ENCODE measurements at places on chromosomes 6 and 20. TPM values are rescaled to one million over a fixed set of nuclear protein-coding genes. Genes with fewer than 3 reads are reported as not detected.

GRCh38 chr6:162230147-162230752 lies 497.3 kb downstream of the PRKN start:
- H3K4me1 ChIP-seq = no peaks in the 10 kb centered on the region
- H3K4me3 ChIP-seq = no peak overlapping the region
- no peaks in the 10 kb centered on the region for H3K36me3 ChIP-seq
- DNase-seq = no peak
- no peaks in the 10 kb centered on the region for H3K27me3 ChIP-seq

C4B gene
- 40.5 TPM for total RNA-seq

CST7 gene
- not detected for total RNA-seq

GRCh38 chr20:50855498-50856474 lies 60.9 kb downstream of the BCAS4 start:
- H3K4me3 ChIP-seq = no peak overlapping the region
- no peaks in the 10 kb centered on the region for H3K4me1 ChIP-seq
- DNase-seq = no peak

- H3K27ac ChIP-seq = no peak overlapping the region
- no peaks in the 10 kb centered on the region for H3K27me3 ChIP-seq
- no peak for DNase-seq
- no peak overlapping the region for H3K4me3 ChIP-seq
Observed at GRCh38 chr6:142469220-142469619, 167.4 kb downstream of the ADGRG6 start.

DNA sequence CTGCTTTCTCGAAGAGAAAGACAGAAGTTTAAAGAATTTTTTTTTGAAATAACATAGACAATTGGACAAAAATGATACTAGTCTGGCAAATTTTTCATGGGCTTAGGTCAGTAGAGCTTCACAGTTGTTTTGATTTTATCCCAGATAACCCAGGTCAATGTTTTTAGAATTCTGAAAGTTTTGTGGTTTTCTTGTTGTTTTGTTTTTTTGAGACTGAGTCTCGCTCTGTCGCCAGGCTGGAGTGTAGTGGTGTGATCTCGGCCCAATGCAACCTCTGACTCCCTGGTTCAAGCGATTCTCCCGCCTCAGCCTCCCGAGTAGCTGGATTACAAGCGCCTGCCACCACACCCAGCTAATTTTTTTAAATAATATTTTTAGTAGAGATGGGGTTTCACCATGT lies 22.8 kb downstream of the KIF13A start:
- no peak overlapping the region for H3K4me3 ChIP-seq
- no peaks in the 10 kb centered on the region for H3K36me3 ChIP-seq
- no peak for DNase-seq
- no peaks in the 10 kb centered on the region for H3K27me3 ChIP-seq
- peak overlapping the region; percentile 21 for H3K27ac ChIP-seq
- peaks cover 10% of the 10 kb centered on the region for H3K4me1 ChIP-seq

SYNDIG1 gene
- 0.32 TPM for total RNA-seq

DNA sequence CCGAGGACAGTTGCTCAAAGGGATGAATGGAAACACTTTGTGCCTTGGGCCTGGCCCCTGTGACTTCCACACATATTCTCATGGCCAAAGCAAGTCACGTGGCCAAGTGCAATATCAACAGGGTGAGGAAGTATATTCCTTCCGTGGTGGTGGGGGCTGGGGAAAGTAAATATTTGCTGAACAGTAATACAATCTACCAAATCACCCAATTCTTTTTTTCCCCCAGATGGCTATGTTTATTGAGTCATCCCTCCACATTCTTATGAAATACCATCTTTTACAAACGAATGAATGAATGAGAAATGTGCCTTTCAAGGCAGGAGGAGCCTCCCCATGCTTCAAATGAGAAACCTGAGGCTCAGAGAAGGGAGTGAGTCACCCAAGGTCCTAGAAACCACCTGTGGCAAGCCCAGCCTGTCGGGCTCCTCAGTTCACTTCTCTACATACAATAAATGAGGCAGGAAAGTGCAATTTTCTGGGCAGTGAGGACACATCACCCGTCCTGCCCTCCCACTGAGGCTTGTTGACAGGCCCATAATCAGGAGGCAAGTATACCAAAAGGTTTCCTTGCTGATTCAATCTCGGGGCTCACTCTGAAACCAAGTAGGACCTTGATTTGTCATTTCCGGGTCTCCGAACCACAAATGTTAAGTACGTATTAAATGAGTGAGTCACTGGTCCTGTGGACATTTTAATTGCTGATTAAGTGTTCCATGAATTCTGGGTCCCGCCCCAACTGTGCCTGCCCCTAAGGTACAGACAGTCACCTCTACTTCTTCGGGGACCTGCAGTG lies 25.3 kb upstream of the TOP1 start:
- peak overlapping the region; percentile 80 for H3K27ac ChIP-seq
- H3K4me1 ChIP-seq = peaks cover 47% of the 10 kb centered on the region
- no peak overlapping the region for H3K4me3 ChIP-seq
- no peaks in the 10 kb centered on the region for H3K27me3 ChIP-seq

MYMX gene
- not detected for total RNA-seq

DNA sequence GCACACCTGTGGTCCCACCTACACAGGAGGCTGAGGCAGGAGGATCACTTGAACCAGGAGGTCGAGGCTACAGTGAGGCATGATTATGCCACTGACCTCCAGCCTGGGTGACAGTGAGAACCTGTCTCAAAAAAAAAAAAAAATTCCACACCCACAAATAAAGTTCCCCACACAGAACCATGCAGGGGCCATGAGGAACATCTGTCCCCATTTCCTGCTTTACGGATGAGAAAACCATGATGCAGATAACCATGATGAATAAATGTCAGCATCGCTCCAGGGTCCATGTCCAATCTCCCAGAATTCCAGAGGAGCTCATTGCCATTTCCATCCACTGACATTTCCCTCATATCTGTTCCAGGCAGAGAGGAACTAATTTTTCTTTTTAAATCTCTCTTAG lies 16.9 kb upstream of the AGPAT4 start:
- H3K4me3 ChIP-seq = no peak overlapping the region
- H3K36me3 ChIP-seq = no peaks in the 10 kb centered on the region
- H3K4me1 ChIP-seq = no peaks in the 10 kb centered on the region
- no peak for DNase-seq
- no peak overlapping the region for H3K27ac ChIP-seq

DNA sequence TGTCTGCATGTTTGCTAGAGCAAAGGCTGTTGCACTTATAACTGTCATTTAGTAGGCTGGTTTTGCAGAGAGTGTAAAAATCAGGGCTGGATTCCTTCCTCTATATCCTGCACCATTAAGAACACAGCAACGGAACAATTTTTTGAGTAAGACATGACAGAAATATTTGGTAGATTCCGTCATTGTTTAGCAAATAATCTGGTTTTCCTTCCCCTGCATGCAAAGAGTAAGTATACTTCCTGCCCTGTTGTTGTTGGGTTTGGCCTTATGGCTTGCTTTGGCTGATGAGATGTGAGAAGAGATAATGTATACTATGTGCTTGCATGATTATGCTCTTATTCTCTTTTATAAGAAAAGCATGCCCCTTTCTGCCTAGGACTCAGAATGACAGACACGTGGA lies 23.8 kb downstream of the MANEA start:
- no peaks in the 10 kb centered on the region for H3K27me3 ChIP-seq
- no peak overlapping the region for H3K4me3 ChIP-seq
- H3K4me1 ChIP-seq = no peaks in the 10 kb centered on the region
- no peak overlapping the region for H3K27ac ChIP-seq
- no peak for DNase-seq

GRCh38 chr20:19823971-19824370 lies 65.9 kb downstream of the RIN2 start:
- H3K4me3 ChIP-seq = no peak overlapping the region
- no peaks in the 10 kb centered on the region for H3K4me1 ChIP-seq
- H3K36me3 ChIP-seq = no peaks in the 10 kb centered on the region
- H3K27ac ChIP-seq = no peak overlapping the region
- no peaks in the 10 kb centered on the region for H3K27me3 ChIP-seq

DNA sequence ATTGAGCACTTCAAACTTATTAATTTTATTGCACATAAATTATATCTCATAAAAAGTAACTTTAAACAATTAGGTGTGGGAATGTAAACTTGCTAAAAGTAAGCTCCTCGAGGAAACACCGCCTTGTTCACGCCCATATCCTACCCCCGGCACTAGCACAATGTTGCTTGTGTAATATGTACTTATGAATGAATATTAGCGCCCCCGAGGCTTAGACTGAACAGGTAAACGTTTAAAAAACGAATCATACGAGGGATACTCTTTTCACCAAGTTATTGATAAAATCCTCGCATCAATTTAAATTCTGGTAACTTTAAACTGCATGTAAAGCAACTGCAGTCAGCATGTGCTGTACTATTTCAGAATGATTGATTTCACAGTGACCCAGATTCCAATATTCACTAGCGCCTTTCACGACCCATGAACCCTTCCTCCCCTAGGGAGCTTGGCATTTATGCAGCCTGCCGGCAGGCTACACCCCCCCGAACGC lies 637 bp downstream of the TFB1M start:
- peak overlapping the region; percentile 89 for H3K4me3 ChIP-seq
- no peaks in the 10 kb centered on the region for H3K4me1 ChIP-seq
- no peaks in the 10 kb centered on the region for H3K27me3 ChIP-seq
- H3K36me3 ChIP-seq = peaks cover 13% of the 10 kb centered on the region

DNA sequence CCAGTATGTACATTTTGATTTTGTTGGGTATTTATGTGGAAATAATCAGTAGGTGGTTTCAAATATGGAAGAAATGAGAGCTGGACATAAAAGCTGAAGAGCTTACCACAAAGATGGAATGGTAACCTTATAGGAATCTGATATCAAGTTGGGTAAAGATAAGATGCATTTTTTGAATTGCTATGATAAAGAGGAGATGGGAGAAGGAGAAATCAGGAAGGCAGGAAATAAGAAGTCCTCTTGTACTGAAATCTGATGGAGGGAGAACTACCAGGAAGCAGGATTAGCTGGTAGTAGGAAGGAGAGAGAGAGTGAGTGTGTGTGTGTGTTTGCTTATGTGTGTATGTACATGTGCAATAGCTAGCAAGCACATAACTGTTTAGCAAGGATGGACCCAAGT lies 468.4 kb downstream of the PHF3 start:
- H3K36me3 ChIP-seq = no peaks in the 10 kb centered on the region
- H3K27me3 ChIP-seq = no peaks in the 10 kb centered on the region
- no peaks in the 10 kb centered on the region for H3K4me1 ChIP-seq
- H3K4me3 ChIP-seq = no peak overlapping the region
- H3K27ac ChIP-seq = no peak overlapping the region

NOX3 gene
- not detected for total RNA-seq

GRCh38 chr6:2848851-2849250 lies 7.2 kb upstream of the SERPINB1 start:
- peaks cover 14% of the 10 kb centered on the region for H3K4me1 ChIP-seq
- H3K27ac ChIP-seq = no peak overlapping the region
- no peaks in the 10 kb centered on the region for H3K27me3 ChIP-seq
- peak; percentile 58 for DNase-seq

Measured in transverse colon (tissue), 4 donors.